Occipital lobe (tissue), 3 donors: ENCODE measurements at places on chromosomes 2 and 18.

DNA sequence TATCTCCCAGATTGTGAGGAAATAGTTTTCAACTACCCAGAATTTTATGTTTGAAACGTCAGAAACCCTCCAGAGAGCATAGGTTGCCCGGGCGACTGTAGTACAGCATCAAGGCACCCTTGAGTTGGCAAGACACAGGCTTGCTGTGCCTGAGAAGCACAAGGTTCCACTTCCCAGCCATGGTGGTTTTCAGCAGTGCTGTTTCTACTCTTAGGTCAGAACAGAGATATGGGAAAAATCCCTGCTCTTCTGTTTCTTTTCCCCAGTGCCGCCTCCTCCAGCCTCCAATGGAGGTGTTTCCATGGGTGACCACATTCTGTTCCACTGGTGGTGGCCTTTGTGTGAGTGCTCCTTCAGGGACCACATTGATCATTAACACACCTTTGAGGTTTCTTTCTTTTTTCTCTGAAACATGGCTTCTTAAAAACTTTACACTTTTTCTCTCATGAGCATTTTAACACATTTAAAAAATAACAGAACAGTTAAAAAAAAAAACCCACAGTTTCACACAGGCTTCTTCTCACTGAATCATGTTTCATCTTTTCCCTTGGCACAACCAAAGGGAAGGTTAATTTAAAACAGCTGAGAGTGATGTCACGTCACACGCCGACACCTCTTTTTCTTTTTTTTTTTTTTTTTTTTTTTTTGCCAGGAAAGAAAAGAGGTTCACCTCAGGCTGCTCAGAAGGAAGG lies 229.3 kb upstream of the HDAC4 start:
- DNase-seq, result no peak

GRCh38 chr2:19274439-19274838 lies 84.0 kb downstream of the OSR1 start:
- no peak for DNase-seq

DNA sequence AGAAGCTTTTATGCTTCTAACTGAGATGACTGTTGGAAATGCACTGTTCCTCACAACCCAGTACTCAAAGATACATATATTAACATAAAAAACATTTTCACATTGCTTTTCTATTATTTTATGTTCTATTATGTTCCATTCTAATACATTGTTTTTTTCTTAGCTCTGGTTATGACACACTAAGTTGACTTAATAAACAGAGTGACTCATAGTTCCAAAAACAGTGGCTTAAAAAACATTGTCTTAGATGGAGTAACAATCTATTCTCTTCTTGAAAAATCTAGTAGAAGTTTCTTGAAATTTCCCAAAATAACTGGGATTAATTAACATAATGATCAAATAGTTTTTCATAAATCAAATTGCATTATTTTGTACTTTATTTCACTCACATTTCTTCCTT lies 328.2 kb upstream of the LRATD1 start:
- no peak for DNase-seq

- DNase-seq, result no peak
These were observed 130.0 kb downstream of the PRKCE start for GRCh38 chr2:45781464-45781811.

GRCh38 chr2:137942833-137943677 lies 21.2 kb upstream of the HNMT start:
- DNase-seq, result no peak

DNA sequence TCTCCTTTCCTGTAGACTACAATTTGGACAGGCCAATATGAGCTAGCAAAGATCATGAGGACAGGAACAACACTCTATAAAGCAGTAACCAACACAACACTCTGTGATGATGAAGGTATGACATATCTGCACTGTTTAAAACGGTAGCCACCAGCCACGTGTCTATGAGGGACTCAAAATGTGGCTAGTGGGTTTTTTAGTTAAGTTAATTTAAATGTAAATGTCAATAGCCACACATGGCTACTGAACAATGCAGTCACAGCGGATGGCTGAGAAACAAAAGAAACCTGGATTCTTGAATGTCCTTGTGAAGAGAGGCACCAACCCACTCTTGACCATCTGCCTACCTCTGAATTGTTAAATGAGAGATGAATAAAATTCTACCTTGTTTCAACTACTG lies 33.9 kb downstream of the FANCL start:
- DNase-seq, result no peak

DNA sequence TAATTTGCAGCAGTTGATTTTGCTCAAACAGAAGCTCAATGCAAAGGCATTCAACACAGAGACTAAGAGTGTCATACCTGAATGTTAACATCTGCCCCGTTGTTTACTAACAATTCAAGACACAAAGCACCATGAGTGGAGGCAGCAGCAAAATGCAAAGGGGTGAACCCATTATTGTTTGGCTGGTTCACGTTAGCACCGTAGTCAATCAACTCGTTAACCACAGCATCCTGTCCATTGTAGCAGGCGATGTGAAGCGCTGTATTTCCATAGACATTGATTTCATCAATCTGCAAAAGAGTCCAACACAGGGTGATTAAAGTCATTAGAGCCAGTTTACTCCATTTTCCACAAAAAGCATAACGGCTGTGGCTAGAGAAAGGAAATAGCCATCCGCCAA lies 189.3 kb downstream of the ANKRD44 start:
- DNase-seq, result no peak

GRCh38 chr2:160609346-160609745 lies 115.7 kb upstream of the RBMS1 start:
- DNase-seq, result no peak

DNA sequence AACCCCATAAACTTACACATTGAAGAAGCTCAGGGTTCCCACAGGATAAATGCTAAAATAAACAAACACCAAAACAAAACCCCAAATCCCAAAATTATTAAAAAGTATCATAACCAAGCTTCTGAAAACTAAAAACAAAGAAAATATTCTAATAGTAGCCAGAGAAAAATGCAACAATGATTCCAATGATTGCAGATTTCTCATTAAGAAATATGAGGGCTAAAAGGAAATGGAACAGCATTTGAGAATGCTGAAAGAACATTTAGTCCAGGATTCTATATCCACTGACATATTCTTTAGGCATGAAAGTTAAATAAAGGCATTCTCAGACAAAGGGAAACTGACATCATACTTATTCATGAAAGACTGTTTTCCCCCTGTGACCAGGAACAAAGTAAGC lies 212.4 kb downstream of the SLC4A10 start:
- no peak for DNase-seq

DNA sequence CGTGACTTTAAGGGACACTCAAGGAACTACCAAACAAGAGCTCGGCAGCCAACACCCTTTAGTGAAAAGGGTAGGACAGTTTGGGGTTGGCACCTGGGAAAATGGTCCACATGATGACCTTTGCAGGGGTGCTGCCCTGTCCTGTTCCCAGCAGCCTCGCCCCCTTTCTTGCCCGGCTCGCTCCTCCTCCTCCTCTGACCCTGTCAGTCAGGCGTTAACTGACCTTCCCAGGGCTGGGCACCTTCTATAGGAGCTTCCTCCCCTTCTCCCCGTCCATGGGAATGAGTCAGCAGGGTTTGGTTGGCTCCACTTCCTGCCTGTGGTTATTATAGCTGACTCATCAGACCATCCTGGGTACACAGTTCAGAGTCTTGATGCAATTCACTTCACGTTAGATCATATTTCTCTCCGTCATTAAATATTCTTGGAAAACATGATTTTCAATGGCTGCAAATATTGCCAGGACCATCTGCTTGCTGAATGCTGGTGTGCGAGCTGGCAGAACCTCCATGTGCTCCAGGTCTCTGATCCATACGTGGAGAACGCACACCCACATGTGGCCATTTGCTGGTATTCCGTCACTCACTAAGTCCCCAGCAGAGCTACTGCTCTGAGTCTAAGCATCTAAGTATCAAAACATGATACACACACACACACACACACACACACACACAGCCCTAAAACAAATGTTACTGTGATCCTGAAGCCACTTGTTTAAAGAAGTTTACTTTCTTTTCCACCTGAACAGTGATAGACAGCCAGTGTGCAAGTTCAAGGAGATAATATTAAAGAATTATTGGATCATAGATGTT lies 185.0 kb downstream of the ANAPC1 start:
- DNase-seq, result peak; percentile 30

GRCh38 chr18:59481436-59481835 lies 122.4 kb upstream of the LMAN1 start:
- no peak for DNase-seq

DNA sequence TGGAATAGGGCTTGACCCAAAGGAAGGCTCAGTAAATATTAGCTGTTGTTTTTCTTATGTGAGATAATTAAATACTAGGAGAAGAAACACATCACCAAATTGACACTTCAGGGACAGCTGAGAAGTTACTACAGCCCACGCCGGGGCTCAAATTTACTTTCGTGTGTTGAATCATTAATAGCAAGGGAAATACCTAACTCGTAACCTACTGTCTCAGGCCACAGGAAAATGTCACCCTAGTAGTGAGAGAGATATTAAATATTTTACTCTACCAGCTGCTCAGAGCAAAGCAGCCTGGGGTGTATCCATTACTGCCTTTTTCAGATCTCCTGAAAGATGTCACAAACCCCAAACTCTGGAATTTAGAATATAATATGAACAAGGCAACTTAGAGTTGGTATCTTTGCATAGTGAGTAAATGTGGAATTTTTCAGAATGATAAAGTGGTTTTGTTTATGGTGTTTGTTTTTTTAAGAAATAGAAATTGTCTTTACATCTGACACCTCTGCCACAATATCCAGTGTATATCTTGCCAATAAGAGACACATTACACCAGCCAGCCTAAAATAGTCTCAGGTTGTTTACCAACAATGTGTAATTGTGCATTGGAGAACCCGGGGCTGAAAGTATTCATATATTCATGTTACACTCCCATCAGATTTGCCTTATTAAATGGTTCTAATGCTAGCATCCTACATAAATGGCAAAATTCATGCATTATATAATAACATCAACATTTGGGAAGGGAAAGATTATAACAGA lies 48.4 kb downstream of the ATP8B1 start:
- no peak for DNase-seq

DNA sequence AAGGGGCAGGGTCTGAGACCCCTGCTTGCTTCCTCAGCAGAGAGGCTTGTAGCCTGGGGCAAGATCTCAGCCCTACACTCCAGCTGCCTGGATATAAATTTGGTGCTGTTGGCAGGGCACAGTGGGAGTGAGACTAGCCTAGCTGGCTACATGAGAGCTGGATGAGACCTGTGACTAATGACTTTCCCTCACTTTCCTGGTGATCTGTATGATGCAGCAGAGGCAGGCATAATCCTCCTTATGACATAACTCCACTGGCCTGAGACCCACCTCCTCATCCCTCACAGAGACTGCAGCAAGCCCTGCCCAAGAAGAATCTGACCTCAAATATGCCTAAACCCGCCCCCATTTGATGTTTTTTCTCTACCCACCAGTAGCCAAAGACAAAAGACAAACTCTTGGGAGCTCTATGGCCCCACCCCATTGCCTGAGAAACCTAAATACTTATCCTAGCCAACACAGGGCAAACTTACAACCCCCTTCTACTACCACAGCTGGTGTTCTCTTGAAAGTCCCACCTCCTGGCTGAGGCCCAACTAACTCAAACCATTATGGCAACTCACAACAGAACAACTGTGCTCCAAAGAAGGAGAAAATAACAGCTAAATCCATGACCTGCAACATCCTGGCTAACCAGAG lies 102.7 kb downstream of the NR4A2 start:
- DNase-seq, result no peak

GRCh38 chr2:89837962-89838625 lies 1146.6 kb downstream of the RPIA start:
- no peak for DNase-seq
